NCI-H1694 (cell line): ENCODE measurements at places on chromosomes 4 and X.

- no peak for DNase-seq
These were observed 6.8 kb downstream of the BCOR start for GRCh38 chrX:40090961-40091360.

DNA sequence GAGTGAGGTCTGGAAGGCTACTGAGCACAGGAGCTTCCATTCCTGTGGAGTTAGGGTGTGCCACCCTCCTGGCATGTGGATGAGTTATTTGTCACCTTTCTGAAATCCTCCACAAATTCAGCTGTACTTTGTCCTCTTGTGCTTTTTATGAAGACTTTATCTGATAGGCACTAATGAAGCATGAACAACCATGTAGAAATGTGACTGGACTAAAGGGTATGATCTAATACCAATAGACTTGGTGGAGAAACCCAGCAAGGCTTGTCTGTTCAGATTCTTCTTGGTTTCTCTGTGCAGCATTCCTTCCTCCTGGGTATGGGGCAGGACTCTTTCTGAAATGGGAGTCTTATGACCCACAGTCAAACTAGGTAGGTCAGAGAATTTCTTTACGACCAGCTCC lies 9.6 kb downstream of the NBDY start:
- no peak for DNase-seq

- DNase-seq = no peak
These were observed 17.4 kb upstream of the PDCL2 start for GRCh38 chr4:55609393-55609866.

DNA sequence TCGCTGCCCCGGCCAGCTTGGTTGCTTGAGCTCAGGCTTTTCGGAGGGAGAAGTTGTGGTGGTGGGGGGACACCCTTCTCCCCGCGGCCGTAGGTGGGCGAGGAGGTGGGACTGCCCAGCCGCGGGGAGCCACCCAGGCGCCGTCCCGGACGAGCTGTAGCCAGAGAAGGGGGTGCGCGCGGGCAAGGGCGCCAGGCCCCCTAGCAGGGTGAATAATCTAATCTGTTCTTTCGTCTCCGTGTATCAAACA lies 3.1 kb downstream of the MID1IP1 start:
- DNase-seq = no peak

DNA sequence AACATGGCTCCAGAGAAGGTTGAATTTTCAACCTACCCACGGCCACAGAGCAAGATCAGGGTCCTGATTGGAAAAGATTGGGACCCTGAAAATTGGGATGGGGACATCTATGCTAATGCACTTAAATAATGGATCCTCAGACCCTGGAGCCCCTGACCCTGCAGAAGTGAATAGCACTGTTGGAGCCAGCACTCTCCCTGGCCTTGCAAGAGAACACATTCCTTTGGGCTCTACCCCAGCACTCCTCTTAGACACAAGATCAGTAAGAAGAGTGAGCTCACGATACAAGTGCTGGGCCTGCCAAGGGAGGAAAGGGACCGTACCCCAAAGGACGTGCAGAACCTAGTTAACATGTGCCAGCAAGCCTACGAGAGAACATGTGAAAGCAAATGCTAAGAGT lies 19.9 kb downstream of the CXCL13 start:
- DNase-seq = no peak

DNA sequence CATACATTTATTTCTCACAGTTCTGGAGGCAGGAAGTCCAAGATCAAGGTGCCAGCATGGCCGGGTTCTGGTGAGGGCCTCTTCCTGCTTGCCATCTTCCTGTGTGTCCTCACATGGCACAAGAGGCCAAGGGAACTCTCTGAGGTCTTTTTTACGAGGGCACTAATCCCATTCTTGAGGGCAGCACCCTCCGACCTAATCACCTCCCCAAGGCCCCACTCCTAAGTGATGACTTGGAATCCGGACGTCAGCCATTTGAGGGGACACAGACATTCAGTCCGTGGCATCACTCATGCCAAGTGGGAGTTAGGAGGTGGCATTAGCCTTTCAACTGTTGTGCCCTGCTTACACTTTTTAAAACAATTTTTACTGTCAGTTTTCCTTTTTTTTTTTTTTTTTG lies 27.3 kb downstream of the MAN2B2 start:
- DNase-seq = no peak

- DNase-seq = no peak
These were observed 131.3 kb downstream of the SLC7A11 start for GRCh38 chr4:138110815-138111214.

DNA sequence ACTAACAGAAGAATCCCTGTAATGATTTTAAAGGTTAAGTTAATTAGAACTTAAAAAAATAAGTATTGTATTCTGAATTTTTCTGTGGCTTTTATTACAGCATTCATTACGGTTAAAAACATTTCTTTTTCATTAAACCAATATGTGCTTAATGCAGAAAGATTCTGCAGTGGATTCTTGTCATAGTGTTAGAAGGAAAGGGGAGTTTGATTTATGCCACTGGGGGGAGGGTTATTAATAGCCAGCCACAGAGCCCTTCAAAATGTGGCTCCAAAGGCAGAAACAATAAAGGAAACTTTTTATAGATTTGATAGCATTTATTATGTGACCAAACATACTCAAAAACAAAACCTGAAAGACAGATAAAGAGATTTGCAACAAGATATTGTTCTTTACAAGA lies 9.1 kb downstream of the SMAD1 start:
- no peak for DNase-seq

- DNase-seq = peak; percentile 12
These were observed 196.0 kb upstream of the PSAPL1 start for GRCh38 chr4:7630568-7631287.

DNA sequence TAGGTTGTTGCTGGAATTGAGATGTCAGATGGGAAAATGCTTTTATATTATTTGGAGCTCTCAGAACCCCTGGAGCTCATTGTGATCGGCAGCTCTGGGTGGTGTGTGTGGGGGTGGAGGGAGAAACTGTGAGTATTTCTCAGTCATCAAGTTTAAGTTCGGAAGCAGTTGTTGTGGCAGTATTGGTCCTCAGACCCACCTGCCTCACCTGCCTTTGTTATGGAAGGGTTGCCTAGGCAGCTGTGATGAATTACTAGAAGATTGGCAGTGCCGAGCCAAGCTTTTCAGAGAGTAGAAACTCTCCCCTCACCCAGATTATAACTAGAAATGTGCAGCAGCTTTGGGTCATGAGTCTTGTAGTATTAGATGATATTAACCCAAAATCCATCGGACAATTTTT lies 9.5 kb downstream of the IGSF1 start:
- no peak for DNase-seq

- DNase-seq = no peak
These were observed 476.3 kb downstream of the DTHD1 start for GRCh38 chr4:36757580-36758311.

DNA sequence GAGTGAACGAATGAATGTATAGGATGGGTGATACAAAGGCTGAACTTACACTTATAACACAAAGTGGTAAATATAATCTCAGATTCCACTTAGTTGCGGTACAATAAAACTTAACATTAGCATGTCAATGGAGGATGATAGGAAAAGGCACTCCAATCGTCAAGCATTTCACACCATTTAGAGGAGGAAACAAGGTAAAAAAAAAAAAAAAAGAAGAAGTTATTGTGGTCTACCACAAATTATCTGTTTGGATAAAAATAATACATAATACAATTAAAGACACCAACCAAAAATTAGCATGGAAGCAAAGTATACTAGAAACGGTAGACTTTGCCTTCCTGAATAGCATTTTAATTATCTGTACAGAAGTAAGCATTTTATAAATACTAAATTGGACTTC lies 205.5 kb downstream of the PPP3CA start:
- no peak for DNase-seq

GRCh38 chrX:129744861-129745321 lies 6.1 kb downstream of the XPNPEP2 start:
- DNase-seq = no peak

DNA sequence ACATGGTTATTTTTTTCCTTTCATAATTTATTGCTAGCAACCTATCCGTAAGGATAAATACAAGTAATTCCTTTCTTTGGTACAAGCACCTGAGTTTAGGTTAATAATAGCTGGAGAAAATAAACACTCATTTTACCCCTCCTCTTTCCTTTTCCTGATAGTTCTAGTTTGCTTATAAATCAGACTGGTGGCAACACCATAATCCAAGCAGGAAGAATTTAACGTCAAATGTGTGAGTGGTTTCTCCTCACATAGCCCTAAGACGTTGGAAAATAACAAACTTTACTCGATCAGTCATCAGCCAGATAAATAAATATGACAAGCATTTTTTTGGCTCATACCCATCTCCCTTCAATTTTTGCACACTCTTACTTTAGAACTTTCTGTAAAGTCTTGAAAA lies 190.3 kb upstream of the FAM241A start:
- no peak for DNase-seq

DNA sequence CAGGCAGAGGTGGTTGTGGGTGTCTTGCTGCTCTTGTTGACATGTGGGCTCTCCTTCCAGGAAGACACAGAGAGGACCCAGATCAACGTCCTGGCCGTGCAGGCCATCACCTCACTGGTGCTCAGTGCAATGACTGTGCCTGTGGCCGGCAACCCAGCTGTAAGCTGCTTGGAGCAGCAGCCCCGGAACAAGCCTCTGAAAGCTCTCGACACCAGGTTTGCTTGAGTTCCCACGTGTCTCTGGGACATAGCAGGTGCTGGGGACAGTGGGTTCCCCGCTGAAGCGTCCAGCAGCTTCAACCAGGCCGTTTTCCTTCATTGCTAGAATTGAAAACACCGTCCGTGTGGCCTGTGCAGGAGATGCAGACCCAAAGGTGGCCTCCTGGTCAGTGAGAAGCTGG lies 25.6 kb upstream of the MSANTD1 start:
- DNase-seq = no peak

DNA sequence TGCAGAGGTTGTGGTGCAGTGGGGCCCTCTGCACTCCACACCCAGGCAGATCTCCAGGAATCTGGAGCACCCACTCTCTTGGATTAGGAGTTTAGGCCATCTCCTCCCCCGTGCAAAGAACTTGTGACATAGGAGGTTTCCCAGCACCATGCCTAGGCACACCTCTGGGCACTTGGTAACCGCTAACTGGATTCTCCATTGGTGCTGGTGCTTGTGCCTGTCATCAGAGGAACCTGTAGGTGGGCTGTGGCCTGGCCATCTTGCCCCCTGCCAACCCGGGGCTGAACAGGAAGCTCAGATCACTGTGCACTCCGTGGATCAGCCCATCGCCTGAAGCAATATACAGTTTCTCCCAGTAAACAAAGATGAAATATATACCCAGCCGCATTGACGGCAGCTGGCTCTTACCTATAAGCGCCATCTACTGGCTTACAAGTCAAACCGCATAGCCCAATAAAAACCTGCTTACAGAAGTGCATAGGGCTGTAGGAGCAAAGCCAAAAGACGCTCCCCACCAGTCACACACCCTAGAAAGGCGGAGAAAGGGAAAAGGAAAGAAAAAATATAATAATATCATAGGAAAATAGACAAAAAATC lies 19.1 kb upstream of the TEX13B start:
- DNase-seq = peak; percentile 56

- no peak for DNase-seq
These were observed 31.9 kb downstream of the ANAPC10 start for GRCh38 chr4:145066063-145066501.

GRCh38 chr4:153113061-153113837 lies 91.0 kb upstream of the TRIM2 start:
- DNase-seq = no peak

DNA sequence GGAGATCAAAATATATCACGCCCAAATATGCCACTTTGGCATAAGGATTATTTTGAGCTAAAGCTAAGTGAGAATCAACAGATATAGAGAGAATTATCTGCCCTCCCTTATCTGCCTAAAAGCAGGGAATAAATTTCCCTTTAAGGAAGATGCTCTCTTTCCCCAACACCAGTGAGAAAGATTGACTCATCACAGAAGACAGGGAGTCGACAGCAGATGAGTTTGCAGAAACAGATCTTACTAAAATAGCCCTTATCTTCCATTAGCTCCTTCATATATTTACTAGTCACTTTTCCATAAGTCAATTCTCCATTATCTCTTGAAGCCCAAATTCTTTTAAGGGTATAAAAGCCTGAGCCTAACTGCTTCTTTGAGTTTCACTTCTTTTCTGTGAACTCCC lies 156.6 kb downstream of the CAMK2D start:
- DNase-seq = no peak

DNA sequence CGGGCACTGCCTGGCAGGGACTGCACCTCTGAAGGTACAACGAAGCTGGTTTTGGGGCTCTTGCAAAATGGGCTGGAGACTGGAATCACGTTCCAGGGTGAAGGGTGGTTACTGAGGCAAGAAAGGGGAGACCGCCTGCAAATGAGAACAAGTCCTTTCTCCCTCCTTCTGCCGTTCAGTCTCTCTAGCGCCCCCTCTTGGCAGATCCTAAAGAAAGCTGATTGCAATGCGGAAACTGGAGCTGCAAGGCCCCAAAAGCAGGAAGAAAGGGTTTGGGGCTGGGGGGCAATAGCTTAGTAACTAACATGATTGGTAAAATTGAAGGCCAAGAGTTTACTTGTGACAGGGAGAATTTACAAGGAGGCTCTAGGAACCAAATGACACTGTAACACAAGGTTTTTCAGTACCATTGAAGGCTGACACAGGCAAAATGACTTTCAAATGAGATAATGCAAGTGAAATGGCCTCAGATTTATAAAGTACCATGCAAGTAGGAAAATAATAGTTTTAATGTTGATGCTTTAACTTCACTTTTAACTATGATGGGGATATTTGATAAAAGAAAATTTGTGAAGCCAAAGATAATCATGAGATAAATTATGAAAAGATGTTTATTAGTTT lies 222.7 kb upstream of the HAND2 start:
- DNase-seq = no peak

DNA sequence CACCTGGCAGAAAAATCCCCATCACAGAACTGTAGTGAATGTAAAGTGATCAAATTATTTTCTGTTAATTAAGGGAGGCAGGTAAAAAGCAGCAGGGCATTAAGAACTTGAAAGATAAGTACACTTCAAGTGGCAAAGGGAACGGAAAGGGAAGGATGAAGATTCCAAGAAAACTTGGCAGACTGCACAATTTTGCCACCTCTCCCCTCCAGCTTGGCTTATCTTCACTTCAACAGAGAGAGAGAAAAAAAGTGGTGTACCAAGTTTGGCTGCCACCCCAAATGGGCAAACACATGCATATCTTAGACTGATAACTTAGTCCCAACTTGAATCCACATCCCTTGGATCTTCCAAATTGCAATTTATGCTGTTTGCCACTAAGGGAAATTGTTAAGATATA lies 598.1 kb upstream of the ACTRT1 start:
- no peak for DNase-seq

DNA sequence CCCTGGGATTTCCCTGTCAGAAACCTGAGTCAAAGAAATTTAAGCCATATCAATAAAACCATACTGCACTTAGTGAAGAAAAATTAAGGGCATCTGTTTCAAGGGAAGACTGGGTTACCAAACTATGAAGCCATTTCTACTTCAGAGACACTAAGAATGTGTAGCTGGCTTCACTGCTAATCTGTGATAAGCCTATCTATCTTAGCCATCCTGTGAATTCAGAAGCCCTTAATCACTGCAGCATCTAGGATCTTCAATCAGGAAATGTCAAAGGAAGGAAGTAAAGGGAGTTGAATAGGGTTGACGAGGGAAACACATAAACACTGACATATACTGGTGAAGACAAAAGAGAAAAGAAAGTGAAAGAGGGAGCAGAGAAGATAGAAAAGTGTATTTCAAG lies 777.6 kb upstream of the DIAPH2 start:
- DNase-seq = no peak

- DNase-seq = no peak
These were observed 112.2 kb downstream of the AKAP4 start for GRCh38 chrX:50088645-50089044.

GRCh38 chr4:42547805-42548204 lies 109.1 kb downstream of the ATP8A1 start:
- DNase-seq = no peak

GRCh38 chr4:2046031-2046961 lies 12.8 kb upstream of the NAT8L start:
- DNase-seq = no peak
